Fibroblast of lung (primary cell): ENCODE measurements at places on chromosomes 3 and 15. TPM values are rescaled to one million over a fixed set of nuclear protein-coding genes. Genes with fewer than 3 reads are reported as not detected.
A peak's percentile ranks its signal among the peaks of the same experiment; 100 is the strongest.

GRCh38 chr3:123347691-123348264 lies 101.1 kb downstream of the ADCY5 start:
- DNase-seq: no peak

GRCh38 chr3:21417991-21418390 lies 333.0 kb downstream of the ZNF385D start:
- peak; percentile 80 for DNase-seq

CRYBG3 gene
- polyA plus RNA-seq: 7.6 and 8.7 TPM in 2 replicates

DNA sequence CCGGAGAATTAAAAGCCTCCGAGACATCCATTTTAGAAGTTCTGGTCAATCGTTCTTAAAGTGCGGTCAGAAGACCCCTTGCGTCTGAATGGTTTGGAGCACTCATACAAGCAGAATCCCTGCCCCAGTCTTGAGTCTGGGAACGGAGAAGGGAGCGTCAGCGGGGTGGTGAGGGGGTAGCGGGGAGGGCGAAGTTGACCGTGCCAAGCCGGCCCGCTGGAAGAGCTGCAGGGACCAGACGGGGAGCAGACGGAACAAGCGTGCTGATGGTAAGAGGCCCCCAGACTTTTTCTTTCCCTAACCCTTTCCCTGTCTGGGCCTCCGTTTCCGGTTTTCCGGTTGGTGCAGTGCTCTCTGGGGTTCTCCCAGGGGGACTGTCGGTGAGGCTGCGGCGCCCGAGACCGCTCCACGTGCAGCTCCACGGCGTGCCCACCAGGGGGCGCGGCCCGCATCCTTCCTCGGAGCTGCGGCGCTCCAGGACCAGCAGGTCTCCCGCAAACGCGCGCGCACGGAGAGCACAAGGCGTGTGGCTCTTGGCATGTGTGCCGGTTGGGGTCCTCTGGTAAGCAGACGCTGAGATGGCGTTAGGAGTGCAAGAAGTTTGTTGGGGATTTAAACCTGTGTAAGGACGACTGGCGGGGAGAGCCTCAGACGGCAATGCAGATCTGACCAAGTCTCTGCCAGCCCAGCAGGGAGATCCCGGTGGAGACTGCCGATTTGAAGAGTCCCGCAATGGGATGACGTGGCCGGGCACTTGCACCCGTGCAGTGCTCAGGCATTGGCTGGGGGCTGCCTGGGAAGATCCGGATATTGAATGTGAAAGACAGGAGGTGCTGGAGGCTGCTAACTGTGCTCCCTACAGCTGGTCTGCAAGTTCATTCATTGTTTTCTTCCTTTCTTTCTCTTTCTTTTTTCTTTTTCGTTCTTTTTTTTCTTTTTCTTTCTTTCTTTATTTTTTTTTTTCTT lies 19.2 kb upstream of the CORO2B start:
- DNase-seq: peak; percentile 68

CAPN3 gene
- polyA plus RNA-seq: 1.3 and 1.8 TPM in 2 replicates

DNA sequence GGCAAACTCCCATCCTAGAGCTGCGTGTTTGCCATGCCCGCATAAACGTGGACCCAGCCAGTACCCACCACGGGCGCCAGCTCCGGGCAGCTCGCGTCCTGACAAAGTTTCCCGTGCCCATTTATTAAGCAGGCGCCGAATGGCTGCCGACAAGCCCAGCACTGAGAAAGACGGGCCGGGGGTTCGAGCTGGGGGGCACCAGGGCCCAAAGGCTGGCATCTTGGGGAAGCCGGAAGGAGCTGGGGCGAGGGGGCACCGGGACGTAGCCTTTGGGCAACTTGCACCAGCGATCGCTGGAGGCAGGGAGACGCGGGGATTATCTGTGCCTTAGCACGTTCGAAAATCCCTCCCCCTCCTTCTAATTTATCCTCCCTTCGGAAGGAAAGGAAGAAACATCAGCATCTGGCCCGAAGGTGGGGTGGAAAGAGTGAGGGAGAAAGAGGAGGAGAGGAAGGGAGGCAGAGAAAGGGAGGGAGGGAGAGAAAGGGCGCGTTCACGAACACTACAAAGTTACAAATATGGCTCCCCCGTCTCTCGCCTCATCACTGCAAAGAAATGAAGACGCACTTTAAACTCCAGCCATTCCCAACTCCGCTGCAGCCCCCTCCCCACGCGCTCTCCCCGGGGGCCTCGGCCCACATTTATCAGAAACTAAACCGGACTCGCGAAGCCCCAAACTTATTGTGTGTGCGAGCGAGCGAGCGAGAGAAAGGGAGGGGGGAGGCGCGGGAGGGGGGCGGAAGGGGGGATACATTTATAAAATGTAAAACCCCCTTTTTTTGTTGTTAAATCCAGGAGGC lies 1.0 kb downstream of the ANP32A start:
- DNase-seq: peak; percentile 62

DNA sequence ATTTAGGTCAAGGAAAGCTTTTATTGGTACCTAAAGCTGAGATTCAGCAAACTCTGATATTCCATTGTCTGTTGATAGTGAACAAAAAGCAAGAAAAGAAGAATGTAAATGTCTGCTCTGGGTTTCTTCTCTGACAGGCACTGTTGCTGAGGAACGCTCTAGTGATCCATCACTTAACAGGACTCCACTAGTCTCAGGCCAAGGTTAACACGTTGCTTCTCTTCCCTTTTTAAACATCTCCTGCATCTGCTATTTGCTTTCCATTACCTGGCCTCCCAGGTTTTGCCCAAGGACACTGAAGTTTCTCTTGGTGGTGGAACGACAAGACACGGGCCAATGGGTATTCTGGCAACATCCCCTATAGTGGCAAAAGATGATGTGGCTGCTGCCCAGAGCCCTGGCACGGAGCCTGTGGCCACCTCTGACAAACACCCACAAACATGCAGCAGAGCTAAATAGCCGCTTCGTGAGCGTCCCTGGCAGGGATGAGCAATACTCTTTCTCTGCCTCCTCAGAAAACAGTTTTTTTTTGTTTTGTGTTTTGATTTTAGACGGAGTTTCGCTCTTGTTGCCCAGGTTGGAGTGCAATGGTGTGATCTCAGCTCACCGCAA lies 97.8 kb upstream of the AKAP13 start:
- peak; percentile 41 for DNase-seq
